ENCODE measurements at places on chromosomes 6 and 20.

DNA sequence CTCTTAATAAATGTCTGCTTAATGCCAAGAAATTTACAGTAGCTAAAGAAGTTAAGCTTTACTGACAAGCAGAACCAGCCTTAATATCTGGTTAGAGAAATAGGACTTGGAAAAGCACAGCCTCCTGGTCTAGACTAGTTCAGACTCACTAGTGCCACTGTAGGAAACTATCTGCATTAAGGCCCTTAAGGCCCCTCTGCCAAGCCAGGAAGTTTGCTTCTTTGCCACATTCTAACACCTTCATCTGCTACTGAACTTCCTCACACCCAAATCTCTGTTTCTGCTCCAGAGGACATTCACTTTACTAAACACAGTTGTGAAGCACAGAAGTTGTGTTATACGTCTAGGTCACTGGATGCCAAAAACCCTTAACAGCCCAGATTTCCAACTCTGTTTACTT lies 302.8 kb downstream of the BTBD9 start:
- DNase-seq = no peak

DNA sequence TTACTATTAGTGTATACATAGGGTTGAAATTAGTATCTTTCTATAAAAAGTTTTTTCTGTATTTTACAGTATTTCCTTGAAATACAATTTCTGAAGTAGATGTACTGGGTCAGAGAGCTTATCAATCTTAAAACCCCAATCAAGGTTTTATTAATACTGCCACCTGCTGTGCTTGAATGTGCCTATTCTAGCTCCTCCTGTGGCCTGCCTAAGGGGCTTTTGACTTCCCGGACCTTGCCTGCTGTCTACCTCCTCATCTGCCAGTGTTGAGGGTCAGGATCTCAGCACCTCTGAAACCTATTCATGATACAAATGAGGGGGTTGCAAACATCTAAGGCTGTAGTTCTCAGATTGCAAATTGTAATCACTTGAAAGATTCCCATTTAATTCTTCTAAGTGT lies 9.2 kb downstream of the PACRG start:
- no peak for DNase-seq

DNA sequence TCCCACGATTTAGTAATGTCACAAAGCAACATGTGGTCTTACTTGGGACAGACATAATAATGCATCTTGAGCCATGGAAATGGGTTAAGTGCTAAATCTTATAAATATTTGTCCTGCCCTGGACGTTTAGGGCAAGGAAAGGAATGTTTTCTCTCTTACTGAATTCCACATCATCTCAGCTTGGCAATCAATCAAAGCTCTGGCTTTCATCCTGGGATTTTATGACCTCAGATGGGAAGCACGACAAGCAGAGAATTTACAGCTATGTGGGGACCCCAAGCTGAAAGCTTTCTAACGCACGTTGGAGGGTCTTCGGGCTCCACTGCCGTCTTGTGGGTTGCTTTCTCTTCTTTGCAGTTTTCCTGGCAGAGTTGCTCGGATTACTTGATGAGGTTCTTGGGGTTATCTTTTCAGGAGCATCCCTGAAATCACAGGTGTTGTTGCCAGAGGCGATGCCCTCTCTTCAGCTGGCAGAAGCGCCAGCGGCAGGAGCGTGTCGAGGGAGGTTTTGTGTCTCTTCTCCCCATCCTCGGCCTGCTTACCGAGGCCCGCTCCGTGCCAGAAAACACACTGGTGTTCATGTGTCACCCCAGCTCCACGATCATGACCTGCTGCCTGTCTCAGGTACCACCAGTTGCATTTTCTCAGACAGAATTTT lies 73.4 kb upstream of the FRMD1 start:
- DNase-seq = no peak

GRCh38 chr20:3171391-3172125 lies 1.8 kb downstream of the LZTS3 start:
- no peak for DNase-seq

- DNase-seq = no peak
Observed at GRCh38 chr6:83429857-83430610, 817 bp downstream of the ME1 start.

DNA sequence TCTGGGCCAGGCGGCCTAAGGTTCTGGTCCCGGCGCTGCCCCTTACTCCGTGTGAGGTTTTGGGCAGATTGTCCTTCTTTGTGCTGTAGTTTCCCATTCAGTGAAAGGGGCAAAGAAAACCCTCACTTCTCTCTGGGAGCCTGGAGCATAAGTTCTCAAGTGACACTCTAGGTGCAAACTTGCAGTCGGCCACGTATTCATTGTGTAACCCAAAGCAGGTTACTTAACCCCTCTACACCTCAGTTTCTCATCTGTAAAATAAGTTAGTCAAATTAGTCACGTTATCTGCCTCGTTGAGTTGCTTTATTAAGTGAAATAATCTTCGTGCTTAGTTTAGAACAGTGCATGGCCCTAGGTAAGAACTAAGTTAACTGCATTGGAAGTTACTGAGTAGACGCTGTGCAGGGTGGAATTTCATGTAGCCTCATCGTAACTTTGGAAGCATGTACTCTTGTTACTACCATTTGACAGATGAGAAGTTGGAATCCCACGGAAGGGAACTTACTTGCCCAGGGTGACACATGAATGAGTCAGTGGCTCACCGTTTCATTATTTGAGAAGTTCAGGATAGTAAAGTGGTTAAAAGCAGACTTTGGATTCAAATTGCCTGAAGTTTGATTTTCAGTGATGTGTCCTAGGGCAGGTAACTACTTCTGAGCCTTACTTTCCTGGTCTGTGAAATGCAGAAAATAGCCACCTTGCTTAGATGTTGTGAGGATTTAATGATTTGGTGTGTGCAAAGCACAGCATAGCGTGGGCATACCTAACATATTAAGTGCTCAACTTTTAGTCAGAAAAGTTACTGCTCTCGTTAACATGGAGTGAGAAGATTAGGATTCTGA lies 556 bp upstream of the MROH8 start:
- no peak for DNase-seq

DNA sequence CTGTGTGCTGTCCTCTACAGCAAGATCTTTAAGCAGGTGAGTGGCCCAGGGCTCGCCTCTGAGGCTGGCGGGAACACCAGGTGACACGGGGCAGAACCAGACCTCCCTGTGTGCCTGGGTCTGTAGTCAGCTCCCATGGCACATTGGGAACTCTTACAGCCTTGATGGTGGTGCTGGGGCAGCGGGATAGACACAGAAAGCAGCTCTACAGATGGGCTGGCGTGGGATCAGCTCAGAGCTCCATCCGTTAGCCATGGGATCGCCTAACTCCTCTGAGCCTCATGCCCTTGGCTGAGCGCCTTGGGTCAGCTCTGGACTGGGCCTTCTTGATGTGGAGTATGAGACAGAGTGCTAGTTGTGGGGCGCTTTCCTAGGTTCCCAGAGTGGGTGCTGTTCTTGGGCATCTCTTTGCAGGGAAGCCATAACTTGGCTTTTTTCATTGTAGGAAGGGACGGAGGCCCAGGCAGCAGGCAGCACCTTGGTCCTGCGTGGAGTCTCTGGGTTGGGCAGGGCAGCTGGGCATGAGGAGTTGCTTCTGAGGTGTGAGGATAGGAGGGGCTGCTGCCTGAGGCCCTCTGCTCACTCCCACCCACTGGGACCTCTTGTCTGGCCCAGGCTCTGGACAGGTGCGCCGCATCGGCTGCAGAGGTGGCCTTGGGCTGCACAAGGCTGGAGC lies 51.3 kb downstream of the EFCAB8 start:
- DNase-seq = no peak

GRCh38 chr6:118400582-118400981 lies 147.5 kb upstream of the PLN start:
- no peak for DNase-seq

Measured in activated CD4-positive, CD25-positive, alpha-beta regulatory T cell treated with anti-CD3 and anti-CD28 coated beads, Interleukin-2, amount 50 U/mL, for 72 hours (primary cell).